ENCODE measurements at places on chromosomes 2 and 18.

- no peak for DNase-seq
These were observed 67.5 kb downstream of the NYAP2 start for GRCh38 chr2:225466891-225467604.

GRCh38 chr2:49053156-49053555 is 101.2 kb downstream of the FSHR start:
- no peak for DNase-seq

DNA sequence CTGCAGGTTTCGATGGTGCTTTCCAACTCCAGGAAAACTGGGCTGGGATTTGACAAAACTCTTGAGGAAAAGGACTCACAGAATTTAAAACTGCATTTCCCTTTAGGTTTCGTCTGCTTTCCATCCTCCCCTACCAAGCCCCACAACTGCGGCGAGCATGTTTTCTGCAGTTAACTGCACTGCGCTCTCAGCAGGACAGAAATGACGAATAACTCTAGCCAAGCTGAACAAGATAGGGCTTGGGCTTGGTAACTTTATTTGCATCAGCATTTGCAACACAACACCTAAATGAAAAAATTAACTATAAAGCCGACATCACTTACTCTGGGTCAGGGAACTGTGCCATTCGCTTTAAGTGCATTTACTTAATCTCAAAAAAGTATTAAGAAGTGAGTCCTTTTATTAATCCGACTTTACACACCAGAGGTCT is 669 bp upstream of the PIKFYVE start:
- no peak for DNase-seq

GRCh38 chr2:167177196-167177595 is 288.9 kb downstream of the XIRP2 start:
- no peak for DNase-seq

DNA sequence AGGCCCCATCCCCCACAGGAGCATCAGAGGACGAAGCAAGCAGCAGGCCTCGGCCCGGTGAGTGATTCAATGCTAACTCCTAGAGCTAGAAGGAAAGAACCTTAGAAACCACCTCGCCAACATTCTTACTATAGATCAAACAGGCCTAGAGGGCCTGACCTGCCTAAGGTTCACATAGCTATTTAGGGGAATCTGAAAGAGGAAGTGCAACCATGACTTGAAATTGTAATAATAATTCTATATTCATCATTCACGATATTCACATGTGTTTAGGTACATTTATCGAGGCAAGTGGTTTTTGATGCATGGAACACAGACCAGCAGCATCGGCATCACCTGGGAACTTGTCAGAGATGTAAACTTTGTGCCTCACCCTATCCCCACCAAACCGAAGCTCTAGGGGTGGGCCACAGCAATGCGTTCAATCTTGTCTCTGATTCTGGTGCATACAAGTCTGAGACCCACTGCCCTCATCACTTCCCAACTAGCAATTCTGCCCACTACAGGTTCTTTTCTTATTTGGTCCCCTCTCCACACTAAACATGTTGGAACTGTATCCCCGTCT is 78.0 kb upstream of the DNMT3A start:
- DNase-seq = no peak

GRCh38 chr2:8999102-8999446 is 4.4 kb downstream of the MBOAT2 start:
- DNase-seq = no peak

DNA sequence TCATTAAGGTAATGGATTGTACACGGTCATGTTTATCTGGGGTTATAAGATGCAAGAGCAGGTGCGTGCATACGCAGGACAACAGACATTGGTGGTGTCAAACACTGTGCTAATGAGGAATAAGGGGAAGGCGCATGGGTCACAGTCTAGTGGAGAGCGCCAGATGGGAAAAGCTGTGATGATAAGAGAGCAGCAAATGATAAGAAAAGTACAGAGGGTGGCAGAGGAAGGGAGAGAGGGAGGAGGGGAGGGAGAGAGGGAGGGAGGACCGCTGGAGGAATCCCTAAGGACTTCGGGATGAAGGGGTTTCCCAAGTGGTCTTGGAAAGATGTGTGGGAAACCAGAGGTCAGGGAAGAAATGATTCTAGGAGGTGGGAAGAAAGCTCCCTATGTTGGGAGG is 2.9 kb downstream of the TNFRSF11A start:
- no peak for DNase-seq

DNA sequence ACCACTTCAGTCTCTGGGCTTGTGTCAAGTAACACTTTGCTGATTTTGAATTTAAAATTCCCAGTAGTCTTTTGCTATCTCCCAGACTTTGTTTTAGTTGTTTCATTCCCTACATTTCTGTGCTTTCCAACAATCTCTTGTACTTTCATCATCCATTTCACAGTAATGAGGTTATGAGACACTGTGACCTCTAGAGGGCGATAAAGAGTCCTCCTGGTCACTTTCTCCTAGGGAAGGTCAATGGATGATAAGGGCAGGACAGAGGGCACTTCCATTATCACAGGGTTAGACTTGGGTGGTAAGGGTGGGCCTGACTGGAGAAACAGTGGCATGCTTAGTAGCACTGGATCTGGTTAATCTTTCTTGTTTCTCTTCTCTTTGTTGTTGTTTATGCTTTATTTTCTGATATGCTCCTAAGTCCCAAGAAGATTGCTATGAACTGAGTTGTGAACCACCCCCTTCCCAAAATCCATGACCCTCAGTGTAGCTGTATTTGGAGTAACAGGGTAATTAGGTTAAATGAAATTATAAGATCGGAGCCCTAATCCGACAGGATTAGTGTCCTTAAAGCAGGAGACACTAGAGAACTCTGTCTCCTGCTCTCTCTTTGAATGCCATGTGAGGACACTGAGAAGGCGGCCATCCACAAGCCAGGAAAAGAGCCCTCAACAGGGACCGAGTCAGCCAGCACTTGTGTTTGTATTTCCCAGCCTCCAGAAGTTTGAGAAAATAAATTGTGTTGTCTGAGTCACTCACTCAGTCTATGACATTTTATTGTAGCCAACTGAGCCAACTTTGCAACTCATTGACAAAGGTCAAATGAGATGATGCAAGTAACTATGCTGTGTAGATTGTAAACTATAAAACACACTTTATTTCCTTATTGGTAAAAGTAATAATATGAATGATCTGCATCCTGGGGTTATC is 779.2 kb downstream of the CNTNAP5 start:
- no peak for DNase-seq

GRCh38 chr2:120396861-120397811 is 51.2 kb downstream of the INHBB start:
- no peak for DNase-seq

All from osteocyte (in vitro differentiated cells).